ENCODE measurements at places on chromosomes 11 and 22.

DNA sequence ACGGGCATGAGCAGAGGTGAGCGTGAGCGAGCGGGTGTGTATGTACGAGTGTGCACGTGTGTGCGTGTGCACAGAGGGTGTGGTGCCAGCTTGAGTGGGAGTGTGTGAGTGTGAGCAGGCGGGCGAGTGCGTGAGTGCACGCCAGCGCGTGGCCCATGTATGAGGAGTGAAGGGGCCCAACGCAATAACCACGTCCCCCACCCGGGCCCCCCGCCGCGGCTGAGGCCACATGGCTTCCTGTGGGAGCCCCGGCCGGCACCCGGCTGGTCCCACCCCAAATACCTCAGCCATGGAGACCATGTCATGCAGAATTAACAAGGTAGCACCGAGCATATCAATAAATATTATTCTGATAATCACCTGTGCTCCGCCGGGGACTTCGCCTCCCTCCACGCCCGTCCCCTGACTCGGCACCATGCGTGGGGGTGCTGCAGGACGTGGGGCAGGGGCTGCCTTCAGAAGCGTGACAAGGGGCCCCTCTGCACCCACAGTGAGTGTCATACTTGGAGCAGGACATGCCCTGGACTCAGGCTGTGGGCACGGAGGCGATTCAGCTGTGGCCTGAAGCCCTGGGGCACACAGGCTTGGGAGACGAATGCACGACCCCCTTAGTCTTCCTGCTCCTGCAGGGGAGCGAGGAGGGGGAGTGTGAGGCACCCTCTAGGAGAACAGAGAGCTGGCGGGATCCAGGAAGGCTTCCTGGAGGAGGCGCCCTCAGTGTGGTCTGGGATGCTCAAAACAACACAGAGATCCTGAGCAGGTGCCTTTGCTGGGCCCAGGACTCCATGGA lies 5.6 kb upstream of the TRABD start:
- DNase-seq = no peak

DNA sequence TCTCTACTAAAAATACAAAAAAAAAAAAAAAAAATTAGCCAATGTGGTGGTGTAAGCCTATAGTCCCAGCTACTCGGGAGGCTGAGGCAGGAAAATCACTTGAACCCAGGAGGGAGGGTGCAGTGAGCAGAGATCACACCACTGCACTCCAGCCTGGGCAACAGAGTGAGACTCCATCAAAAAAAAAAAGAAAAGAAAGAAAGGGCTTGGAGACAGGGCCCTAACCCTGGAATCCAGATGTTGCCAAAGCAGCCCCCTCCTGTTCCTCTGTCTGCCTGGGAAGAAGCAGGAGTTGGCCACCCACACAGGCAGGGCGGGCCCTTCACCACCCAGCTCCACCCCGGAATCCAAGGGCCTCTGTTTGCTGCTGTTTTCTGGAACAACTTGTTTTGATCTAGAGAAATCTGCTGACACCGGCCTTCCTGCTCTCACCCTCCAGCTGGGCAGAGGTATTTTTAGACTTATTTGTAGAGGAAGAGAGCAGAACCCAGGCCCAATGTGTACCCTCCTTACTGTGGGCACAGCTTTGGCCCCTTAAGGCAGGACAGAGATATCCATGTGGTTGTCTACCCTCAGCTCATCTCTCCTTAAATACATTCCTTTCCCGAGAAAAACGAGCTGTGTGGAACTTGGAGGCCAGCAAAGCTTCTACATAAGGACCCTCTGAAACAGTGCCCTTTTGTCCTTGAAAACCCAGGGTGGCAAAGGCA lies 2.7 kb upstream of the NEAT1 start:
- DNase-seq = no peak

GRCh38 chr22:25165785-25166184 lies 33.9 kb upstream of the CRYBB3 start:
- no peak for DNase-seq

DNA sequence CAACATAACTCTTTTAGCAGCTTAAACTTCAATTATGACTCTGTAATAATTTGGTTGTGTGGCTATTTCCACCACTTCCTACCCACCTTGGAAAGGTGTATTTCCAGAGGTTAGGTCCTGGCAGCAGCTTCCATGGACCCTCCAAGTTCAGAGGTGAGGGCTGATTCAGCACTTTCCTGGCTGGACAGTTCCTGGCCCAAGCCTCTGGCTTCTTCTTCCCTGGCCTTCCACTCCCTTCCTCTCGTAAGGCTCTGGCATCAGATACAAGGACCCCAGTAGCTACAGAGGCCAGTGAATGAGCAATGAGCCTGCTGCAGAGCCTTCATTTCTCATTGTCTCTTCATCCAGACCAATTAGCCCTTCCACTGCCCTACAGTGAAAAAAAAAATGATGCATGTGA lies 98.1 kb upstream of the KIRREL3 start:
- no peak for DNase-seq
